ENCODE measurements at places on chromosomes 6 and 20. TPM values are rescaled to one million over a fixed set of nuclear protein-coding genes. Genes with fewer than 3 reads are reported as not detected.

DNA sequence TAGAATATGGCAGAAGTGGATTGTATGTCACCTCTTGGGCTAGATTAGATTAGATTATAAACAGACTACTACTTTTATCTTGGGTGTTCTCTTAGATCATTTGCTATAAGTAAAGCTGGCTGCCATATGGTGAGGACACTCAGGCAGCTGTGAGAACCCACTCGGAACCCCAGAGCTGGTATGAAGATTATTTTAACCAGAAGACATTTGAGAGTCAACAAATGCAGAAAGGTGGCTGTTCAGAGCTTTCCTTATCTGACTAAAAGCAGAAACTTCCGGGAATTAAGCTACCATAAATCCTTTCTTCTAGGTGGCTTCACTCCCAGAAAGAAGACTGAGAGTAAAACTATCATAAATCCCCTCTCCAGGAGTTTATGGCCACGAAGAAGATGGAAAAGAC is 91.9 kb downstream of the RNGTT start:
- H3K27ac ChIP-seq: no peak overlapping the region
- no peaks in the 10 kb centered on the region for H3K4me1 ChIP-seq
- H3K4me3 ChIP-seq: no peak overlapping the region

GRCh38 chr6:90219209-90219985 is 77.2 kb downstream of the BACH2 start:
- no peaks in the 10 kb centered on the region for H3K27me3 ChIP-seq
- H3K27ac ChIP-seq: peak overlapping the region; percentile 85
- DNase-seq: no peak
- peak overlapping the region; percentile 14 for H3K4me3 ChIP-seq
- H3K36me3 ChIP-seq: no peaks in the 10 kb centered on the region

DNA sequence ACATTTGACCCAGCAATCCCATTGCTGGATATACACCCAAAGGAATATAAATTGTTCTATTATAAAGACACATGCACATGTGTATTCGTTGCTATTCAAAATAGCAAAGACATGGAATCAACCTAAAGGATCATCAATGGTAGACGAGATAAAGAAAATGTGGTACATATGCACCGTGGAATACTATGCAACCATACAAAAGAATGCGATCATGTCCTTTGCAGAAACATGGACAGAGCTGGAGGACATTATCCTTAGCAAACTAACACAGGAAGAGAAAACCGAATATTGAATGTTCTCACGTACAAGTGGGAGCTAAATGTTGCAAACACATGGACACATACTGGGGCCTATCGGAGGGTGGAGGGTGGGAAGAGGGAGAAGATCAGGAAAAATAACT is 340.0 kb downstream of the NRN1 start:
- H3K4me1 ChIP-seq: peaks cover 12% of the 10 kb centered on the region
- no peaks in the 10 kb centered on the region for H3K27me3 ChIP-seq
- DNase-seq: no peak
- H3K4me3 ChIP-seq: no peak overlapping the region

Gene ERVFRD-1
- total RNA-seq: 0.25 TPM

GRCh38 chr6:158039178-158039557 is 57.5 kb downstream of the SYNJ2 start:
- H3K27me3 ChIP-seq: no peaks in the 10 kb centered on the region
- no peak for DNase-seq
- peaks cover 45% of the 10 kb centered on the region for H3K4me1 ChIP-seq

GRCh38 chr6:80638213-80639055 is 532.0 kb downstream of the BCKDHB start:
- H3K4me1 ChIP-seq: peaks cover 5% of the 10 kb centered on the region
- DNase-seq: no peak
- no peaks in the 10 kb centered on the region for H3K36me3 ChIP-seq
- H3K4me3 ChIP-seq: no peak overlapping the region

GRCh38 chr20:57803508-57804005 is 93.7 kb upstream of the PMEPA1 start:
- no peaks in the 10 kb centered on the region for H3K36me3 ChIP-seq
- peaks cover 3% of the 10 kb centered on the region for H3K4me1 ChIP-seq
- H3K4me3 ChIP-seq: no peak overlapping the region
- H3K27me3 ChIP-seq: no peaks in the 10 kb centered on the region
- DNase-seq: no peak

DNA sequence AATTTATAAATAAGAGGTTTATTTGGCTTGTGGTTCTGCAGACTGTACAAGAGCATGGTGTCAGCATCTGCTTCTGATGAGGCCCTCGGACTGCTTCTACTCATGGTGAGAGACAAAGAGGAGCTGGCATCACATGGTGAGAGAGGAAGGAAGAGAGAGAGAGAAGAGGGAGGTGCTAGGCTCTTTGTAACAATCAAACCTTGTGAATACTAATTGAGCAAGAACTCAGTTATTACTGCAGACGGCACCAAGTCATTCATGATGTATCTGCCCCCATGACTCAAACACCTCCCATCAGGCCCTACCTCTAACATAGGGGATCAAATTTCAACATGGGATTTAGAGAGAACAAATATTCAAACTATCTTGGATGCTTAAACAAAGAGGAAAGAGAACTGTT is 6.3 kb upstream of the SIRPG start:
- no peak overlapping the region for H3K4me3 ChIP-seq
- no peak overlapping the region for H3K27ac ChIP-seq

- peaks cover 66% of the 10 kb centered on the region for H3K4me1 ChIP-seq
- H3K27me3 ChIP-seq: no peaks in the 10 kb centered on the region
- H3K4me3 ChIP-seq: no peak overlapping the region
- H3K27ac ChIP-seq: no peak overlapping the region
- no peaks in the 10 kb centered on the region for H3K36me3 ChIP-seq
These were observed 50.8 kb downstream of the UTRN start for GRCh38 chr6:144335914-144336313.

Gene RTN4IP1
- 2.9 TPM for total RNA-seq

GRCh38 chr20:10807013-10807412 is 133.2 kb upstream of the JAG1 start:
- H3K27me3 ChIP-seq: no peaks in the 10 kb centered on the region
- H3K27ac ChIP-seq: no peak overlapping the region
- no peak for DNase-seq
- no peaks in the 10 kb centered on the region for H3K36me3 ChIP-seq
- peaks cover 2% of the 10 kb centered on the region for H3K4me1 ChIP-seq

Gene SLC17A3
- total RNA-seq: not detected

Gene TNF
- not detected for total RNA-seq

GRCh38 chr20:19903168-19903811 is 113.9 kb upstream of the NAA20 start:
- H3K4me1 ChIP-seq: peaks cover 14% of the 10 kb centered on the region
- H3K27me3 ChIP-seq: no peaks in the 10 kb centered on the region
- DNase-seq: no peak
- no peaks in the 10 kb centered on the region for H3K36me3 ChIP-seq

Gene HLA-DQB1
- 3.2 TPM for total RNA-seq

Gene POU5F1
- total RNA-seq: 0.98 TPM

Gene DSP
- 802 TPM for total RNA-seq

Gene DDO
- total RNA-seq: not detected

GRCh38 chr20:3758566-3758965 is 9.0 kb downstream of the ADISSP start:
- no peak overlapping the region for H3K4me3 ChIP-seq
- H3K27me3 ChIP-seq: no peaks in the 10 kb centered on the region
- no peak for DNase-seq
- H3K27ac ChIP-seq: no peak overlapping the region
- no peaks in the 10 kb centered on the region for H3K36me3 ChIP-seq

Gene SIRPG
- not detected for total RNA-seq

- no peak for DNase-seq
- H3K4me3 ChIP-seq: no peak overlapping the region
- no peaks in the 10 kb centered on the region for H3K4me1 ChIP-seq
- no peak overlapping the region for H3K27ac ChIP-seq
- no peaks in the 10 kb centered on the region for H3K36me3 ChIP-seq
These were observed 373.7 kb downstream of the DOK5 start for GRCh38 chr20:54848984-54849538.

GRCh38 chr6:145626857-145627256 is 108.5 kb downstream of the EPM2A start:
- H3K27me3 ChIP-seq: no peaks in the 10 kb centered on the region
- no peaks in the 10 kb centered on the region for H3K36me3 ChIP-seq
- no peak overlapping the region for H3K4me3 ChIP-seq
- no peak overlapping the region for H3K27ac ChIP-seq
- no peaks in the 10 kb centered on the region for H3K4me1 ChIP-seq

Gene TSPO2
- not detected for total RNA-seq

Gene EYA2
- total RNA-seq: 8.1 TPM

DNA sequence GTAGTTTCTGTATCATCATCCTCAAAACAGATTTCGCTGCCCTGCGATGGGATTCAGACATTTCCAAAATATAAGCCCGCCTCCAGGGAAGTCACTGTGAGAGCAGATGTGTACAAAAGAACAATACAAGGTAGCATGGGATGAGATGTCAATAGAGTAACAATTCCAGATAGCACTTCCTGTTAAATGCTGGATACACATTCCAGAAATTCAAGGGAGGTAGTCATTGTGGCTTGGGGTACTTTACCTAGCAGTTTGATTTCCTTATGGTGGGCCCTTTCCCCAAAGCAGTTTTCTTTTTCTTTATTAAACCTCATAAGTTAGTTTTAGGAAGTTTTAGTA is 2.5 kb downstream of the RNF217 start:
- DNase-seq: no peak
- H3K4me1 ChIP-seq: peaks cover 53% of the 10 kb centered on the region
- H3K36me3 ChIP-seq: no peaks in the 10 kb centered on the region
- no peaks in the 10 kb centered on the region for H3K27me3 ChIP-seq
- H3K4me3 ChIP-seq: peak overlapping the region; percentile 83

DNA sequence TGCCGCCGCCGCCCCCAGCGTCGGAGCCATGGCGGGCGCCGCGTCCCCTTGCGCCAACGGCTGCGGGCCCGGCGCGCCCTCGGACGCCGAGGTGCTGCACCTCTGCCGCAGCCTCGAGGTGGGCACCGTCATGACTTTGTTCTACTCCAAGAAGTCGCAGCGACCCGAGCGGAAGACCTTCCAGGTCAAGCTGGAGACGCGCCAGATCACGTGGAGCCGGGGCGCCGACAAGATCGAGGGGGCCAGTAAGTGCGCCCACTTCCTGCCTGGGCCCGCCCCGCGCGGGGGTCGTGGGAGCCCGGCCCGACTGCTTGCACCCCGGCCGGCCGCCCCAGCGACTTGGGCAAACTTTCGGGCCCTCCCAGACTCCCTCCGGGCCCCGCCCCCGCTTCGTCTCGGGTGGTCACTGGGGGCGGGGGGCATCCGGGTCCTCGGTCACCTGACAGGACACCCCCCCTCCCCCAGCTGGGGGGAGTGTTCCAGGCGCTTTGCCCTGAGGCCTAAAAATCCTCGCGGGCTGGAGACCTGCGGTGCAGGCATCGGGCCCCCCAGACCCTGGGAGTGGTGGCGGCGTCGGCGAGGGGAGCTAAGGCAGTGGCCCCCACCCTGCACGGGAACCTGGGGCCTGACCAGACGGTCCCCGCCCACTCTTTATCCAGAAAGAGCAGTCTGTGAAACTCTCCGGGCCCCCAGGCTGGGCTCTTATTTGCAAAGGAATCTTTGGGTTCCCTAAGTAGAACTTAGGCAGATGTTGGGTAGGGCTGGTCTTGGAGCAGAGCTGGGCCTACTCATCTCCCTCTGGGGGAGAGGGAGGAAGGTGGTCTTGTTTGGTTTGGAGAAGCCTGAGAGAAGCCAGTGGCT is 501 bp downstream of the PLCG1 start:
- H3K4me3 ChIP-seq: peak overlapping the region; percentile 91
- peak overlapping the region; percentile 98 for H3K27ac ChIP-seq
- H3K27me3 ChIP-seq: no peaks in the 10 kb centered on the region
- H3K36me3 ChIP-seq: no peaks in the 10 kb centered on the region
- H3K4me1 ChIP-seq: peaks cover 77% of the 10 kb centered on the region
- DNase-seq: no peak

GRCh38 chr20:54323227-54323734 is 115.4 kb downstream of the PFDN4 start:
- no peak overlapping the region for H3K27ac ChIP-seq
- H3K27me3 ChIP-seq: no peaks in the 10 kb centered on the region
- H3K36me3 ChIP-seq: no peaks in the 10 kb centered on the region
- no peak for DNase-seq

GRCh38 chr20:21272279-21272678 is 30.9 kb upstream of the XRN2 start:
- no peak overlapping the region for H3K27ac ChIP-seq
- no peaks in the 10 kb centered on the region for H3K36me3 ChIP-seq
- H3K27me3 ChIP-seq: no peaks in the 10 kb centered on the region
- no peak for DNase-seq

GRCh38 chr6:195861-196360 is 96.4 kb upstream of the DUSP22 start:
- H3K27ac ChIP-seq: no peak overlapping the region
- no peak overlapping the region for H3K4me3 ChIP-seq
- H3K36me3 ChIP-seq: no peaks in the 10 kb centered on the region
- no peaks in the 10 kb centered on the region for H3K27me3 ChIP-seq
- H3K4me1 ChIP-seq: peaks cover 13% of the 10 kb centered on the region
- no peak for DNase-seq

Gene SMOC2
- total RNA-seq: 22.1 TPM

DNA sequence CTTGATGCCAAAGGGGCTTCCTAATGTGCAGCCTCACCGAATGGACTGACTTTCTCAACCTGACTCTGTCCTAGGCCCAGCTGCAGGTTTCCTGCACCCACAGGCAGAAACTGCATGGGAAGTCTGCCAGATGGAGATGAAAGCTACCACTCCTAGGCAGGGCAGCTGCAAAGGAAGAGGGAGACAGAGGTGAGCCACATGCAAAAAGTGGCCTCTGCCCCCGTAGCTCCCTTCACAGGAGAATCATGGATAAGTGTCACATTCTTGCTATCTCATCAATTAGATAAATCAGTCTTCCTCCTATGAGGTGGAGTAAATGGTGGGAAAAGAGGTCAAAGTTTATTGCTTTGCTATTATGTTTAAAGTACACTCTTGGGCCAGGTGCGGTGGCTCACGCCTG is 191.3 kb downstream of the ALDH8A1 start:
- DNase-seq: no peak
- H3K27ac ChIP-seq: no peak overlapping the region
- no peaks in the 10 kb centered on the region for H3K36me3 ChIP-seq
- no peaks in the 10 kb centered on the region for H3K4me1 ChIP-seq

DNA sequence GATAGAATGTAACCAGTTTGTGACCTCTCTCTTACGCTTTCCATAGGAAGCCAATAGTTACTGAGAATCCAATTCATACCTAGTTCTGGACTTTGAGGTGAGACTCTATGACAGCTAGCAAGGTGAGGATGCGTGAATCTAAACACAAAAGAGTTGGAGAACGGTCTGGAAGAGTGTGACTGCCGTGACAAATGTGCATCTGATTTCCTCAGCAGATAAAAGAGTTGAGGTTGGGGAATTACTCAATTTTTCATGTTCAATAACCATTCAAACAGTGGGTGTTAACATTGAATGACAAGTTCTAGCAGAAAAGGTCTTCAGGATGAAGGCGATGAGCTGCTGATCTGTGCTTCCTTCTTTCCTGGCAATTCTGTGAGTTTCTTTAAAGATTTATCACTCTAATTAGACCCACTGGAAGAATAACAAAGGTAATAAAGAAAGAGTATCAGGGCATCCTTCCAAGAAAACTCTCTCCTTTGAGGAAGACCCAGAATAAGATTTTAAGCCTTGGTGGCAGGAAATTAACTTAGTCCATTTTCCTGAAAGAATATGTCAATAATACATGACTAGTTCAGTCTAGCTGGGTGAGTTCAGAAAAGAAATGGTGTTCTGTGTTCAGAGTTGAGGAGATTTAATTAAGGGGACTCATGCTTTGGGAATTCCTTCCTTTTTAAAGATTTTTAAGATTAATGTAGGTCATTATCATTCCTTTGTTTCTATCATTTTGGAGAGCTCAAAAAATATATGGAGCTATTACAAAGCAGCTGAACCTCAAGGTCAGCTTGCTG is 24.5 kb downstream of the KIF3B start:
- no peak overlapping the region for H3K4me3 ChIP-seq
- H3K27me3 ChIP-seq: no peaks in the 10 kb centered on the region
- peaks cover 13% of the 10 kb centered on the region for H3K4me1 ChIP-seq
- no peaks in the 10 kb centered on the region for H3K36me3 ChIP-seq
- no peak for DNase-seq
